Hepatocyte (in vitro differentiated cells): ENCODE measurements at places on chromosomes 6 and 20. TPM values are rescaled to one million over a fixed set of nuclear protein-coding genes. Genes with fewer than 3 reads are reported as not detected.

Gene PNPLA1
- polyA plus RNA-seq, result 0.48 and 0.64 TPM in 2 replicates

Gene ENPP5
- 6.7 and 7.0 TPM in 2 replicates for polyA plus RNA-seq

Gene CTCFL
- polyA plus RNA-seq, result not detected in 2 replicates

Gene PCMTD2
- polyA plus RNA-seq, result 37.7 and 38.4 TPM in 2 replicates

Gene SNRPB2
- 95.0 and 104 TPM in 2 replicates for polyA plus RNA-seq

Gene NPEPL1
- polyA plus RNA-seq, result 42.3 and 46.0 TPM in 2 replicates

Gene MYCT1
- polyA plus RNA-seq, result 0.05 and 0.72 TPM in 2 replicates

Gene HSPA1L
- polyA plus RNA-seq, result 1.0 and 2.7 TPM in 2 replicates

Gene IL17A
- not detected in 2 replicates for polyA plus RNA-seq

Gene TLDC2
- polyA plus RNA-seq, result 0.68 and 1.2 TPM in 2 replicates

Gene NCOA6
- 22.6 and 23.5 TPM in 2 replicates for polyA plus RNA-seq

Gene CYP24A1
- polyA plus RNA-seq, result not detected in 2 replicates

Gene MOG
- polyA plus RNA-seq, result not detected in 2 replicates

Gene TINAG
- polyA plus RNA-seq, result 0.26 and 0.76 TPM in 2 replicates

Gene TGM3
- polyA plus RNA-seq, result 0.15 TPM in 1 of 2 replicates, not detected in the other

Gene GRM1
- 0.22 TPM in 1 of 2 replicates, not detected in the other for polyA plus RNA-seq

Gene RAD21L1
- not detected in 2 replicates for polyA plus RNA-seq

Gene LPA
- polyA plus RNA-seq, result 0.51 and 0.52 TPM in 2 replicates

Gene GRIK2
- 1.6 and 5.8 TPM in 2 replicates for polyA plus RNA-seq

Gene THBD
- polyA plus RNA-seq, result 79.6 and 88.1 TPM in 2 replicates

Gene ANGPT4
- polyA plus RNA-seq, result not detected in 2 replicates

Gene WASF1
- polyA plus RNA-seq, result 23.2 and 24.6 TPM in 2 replicates

Gene FAM83D
- 5.2 and 6.3 TPM in 2 replicates for polyA plus RNA-seq

Gene SIRPD
- polyA plus RNA-seq, result not detected in 2 replicates

Gene SLC17A1
- 2.2 and 4.0 TPM in 2 replicates for polyA plus RNA-seq

Gene DUSP15
- polyA plus RNA-seq, result 10.2 and 12.2 TPM in 2 replicates

Gene PRL
- not detected in 2 replicates for polyA plus RNA-seq

Gene SSTR4
- 0.60 TPM in 1 of 2 replicates, not detected in the other for polyA plus RNA-seq

Gene SCRT2
- polyA plus RNA-seq, result not detected in 2 replicates

Gene SAMD10
- polyA plus RNA-seq, result 11.0 and 11.7 TPM in 2 replicates

Gene LIN28B
- polyA plus RNA-seq, result 1.8 and 3.2 TPM in 2 replicates

Gene FAM209B
- polyA plus RNA-seq, result 0.26 TPM in 1 of 2 replicates, not detected in the other
